Fibroblast of mammary gland (primary cell): ENCODE measurements at places on chromosomes 2 and 18.

DNA sequence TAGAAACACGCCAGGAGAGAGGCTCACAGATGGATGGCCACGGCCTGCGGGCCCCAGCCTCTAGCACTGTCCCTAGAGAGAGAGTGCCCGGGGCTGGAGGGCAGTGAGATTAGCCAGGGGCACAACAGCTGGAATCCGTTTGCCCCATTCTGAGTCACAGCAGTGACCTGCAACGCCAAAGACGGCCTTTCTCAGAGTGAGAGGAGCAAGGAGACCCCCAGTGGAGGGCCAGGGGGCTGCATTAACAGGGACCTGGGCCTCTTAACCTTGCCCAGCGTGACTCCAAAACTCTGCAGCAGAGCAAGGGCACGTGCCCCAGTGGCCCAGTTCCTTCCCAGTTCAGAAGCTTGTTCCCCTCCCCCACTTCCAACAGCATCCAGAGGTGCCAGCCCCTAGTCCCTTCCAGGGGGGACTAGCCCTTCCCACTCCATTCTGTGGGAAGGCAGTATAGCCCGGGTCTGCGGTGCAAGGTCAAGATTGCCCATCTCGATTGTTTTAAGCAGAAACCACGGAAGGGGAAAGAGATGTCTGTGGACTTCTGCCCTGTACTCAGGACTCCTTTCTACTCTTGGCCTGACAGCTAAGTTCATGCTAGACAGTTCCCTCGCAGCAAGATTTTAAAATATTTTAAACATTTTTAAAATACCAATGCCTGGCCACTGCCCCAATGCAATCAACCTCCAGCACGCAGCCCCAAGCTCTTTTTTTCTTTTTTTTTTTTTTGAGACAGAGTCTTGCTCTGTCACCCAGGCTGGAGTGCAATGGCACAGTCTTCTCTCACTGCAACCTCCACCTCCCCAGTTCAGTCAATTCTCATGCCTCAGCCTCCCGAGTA is 50.9 kb upstream of the BIN1 start:
- no peak for DNase-seq

DNA sequence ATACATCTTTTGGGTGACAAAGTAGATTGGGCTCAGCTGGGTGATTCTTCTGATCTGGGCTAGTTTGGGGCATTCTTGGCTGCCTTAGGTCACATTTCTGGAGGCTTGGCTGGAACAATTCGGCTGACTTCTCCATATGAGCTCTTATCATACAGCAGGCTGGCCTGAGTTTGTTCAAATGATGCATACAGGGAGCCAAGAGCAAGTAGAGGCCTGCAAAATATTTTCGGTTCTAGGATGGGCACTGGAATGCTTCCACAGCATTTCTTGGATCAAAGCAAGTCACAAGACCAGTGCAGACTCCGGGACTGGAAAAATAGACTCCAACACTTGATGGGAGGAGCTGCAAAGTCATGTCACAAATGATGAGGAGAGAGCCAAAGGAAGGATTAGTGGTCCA is 98.4 kb downstream of the SCG2 start:
- no peak for DNase-seq

DNA sequence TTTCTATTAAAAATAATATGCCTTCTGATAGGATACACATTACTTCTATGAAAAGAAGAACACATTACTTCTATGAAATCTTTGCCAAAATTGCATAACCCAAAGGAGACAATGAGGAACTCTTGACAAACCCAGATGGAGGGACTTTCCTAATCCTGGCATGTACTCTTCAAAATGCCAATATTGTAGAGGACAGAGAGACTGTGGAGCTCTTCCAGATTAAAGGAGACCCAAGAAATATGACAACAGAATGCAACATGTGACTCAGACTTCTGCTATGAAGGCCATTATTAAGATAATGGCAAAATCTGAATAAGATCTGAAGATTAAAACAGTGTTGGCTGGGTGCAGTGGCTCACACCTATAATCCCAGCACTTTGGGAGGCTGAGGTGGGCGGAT is 22.2 kb downstream of the SOWAHC start:
- DNase-seq = no peak

GRCh38 chr2:180933332-180933731 is 47.1 kb upstream of the UBE2E3 start:
- no peak for DNase-seq

DNA sequence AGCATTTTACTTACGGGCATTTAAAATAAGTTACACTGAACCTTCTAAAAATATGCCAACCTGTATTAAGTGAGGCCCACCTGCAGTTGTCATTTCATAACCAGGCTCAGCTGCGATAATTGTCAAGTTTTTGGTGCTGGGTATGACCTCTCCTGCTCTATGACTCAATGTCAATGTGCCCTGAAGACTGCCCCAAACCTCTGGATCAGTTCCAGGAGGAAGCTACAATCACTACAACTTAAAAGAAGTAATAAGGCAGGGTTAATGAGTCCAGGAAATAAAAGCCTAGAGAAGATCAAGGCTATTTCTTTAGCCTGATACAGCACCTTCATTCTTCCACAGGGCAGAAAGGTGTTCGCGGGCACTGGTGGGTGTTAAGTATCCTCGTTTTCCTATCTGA is 22.9 kb downstream of the POLR1A start:
- no peak for DNase-seq
